ENCODE measurements at places on chromosomes 7 and 10.
A peak's percentile ranks its signal among the peaks of the same experiment; 100 is the strongest.

DNA sequence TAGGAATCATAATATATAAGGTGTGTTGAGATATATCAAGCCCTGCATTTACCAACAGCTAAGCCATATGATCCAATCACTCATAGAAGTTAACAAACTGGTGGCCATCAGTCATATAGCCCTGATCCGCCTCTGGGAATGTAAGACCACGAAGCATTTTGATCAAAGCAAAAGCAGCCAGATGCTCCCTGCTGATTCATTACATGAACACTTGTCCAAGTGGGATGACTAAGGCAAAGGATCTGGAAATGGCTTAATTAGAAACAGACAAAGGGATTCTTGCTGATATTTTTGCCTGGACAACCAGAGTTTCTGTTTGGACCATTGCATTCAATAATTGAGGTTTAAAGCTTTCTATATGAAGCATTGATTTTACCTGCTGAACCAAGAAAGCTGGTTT is 535.5 kb downstream of the GPAM start:
- no peak for DNase-seq

DNA sequence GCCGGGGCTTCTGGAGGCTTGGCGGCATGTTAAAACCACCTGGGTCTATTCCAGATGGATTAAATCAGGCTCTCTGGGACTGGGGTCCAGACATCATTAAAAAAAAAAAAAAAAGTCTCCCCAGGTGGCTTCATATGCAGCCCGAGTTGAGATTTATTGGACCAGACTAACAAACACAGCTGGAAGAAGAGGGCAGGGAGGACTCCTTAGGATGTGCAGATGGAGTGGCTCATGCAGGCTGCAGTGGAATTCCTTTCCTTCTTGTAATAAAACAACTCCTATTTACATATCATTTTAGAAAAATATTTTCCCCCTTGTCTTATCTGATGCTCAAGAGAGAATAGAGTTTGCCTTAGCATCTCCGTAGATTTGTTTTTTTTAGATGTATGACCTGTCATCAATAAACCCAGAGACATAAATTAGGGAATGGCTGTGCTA is 238.1 kb downstream of the CAMK1D start:
- no peak for DNase-seq

DNA sequence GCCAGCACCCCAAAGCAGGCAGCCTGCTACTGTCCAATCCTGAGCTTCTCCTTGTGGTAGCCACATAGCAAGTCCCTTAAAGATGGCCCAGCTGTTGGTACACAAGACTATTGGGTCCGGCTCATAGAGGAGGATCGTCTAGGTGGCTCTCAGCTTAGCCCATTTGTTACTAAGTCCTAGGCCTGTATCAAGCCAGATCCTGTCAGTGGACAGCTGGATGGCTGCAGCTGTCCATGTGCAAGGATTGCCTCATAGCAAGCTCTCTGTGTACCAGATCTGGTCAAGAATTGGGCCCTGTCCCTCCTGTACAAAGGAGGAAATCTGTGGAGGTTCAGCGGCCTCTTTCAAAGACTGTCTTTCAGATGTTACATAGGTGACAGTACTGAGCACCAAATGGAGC is 12.2 kb upstream of the TMEM168 start:
- DNase-seq: no peak

DNA sequence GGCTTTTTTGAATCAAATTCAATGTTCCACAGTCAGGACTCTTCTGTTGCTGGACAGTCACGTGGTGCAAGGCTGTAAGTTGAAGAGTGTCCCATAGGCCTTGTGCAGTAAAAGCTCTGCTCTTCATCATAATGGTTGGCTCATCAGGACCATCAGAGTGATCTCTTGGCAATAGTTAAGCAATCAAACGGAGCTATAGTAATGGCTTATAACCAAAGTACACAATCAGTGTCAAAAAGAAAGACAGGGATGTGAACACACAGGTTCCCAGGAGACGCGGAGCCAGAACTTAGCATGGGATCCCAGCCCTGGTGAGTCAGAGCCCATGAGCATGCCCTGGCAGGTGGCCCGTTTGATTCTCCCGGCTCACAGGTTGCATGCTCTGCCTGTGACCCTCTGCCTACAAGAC is 10.8 kb upstream of the GPNMB start:
- DNase-seq: no peak

DNA sequence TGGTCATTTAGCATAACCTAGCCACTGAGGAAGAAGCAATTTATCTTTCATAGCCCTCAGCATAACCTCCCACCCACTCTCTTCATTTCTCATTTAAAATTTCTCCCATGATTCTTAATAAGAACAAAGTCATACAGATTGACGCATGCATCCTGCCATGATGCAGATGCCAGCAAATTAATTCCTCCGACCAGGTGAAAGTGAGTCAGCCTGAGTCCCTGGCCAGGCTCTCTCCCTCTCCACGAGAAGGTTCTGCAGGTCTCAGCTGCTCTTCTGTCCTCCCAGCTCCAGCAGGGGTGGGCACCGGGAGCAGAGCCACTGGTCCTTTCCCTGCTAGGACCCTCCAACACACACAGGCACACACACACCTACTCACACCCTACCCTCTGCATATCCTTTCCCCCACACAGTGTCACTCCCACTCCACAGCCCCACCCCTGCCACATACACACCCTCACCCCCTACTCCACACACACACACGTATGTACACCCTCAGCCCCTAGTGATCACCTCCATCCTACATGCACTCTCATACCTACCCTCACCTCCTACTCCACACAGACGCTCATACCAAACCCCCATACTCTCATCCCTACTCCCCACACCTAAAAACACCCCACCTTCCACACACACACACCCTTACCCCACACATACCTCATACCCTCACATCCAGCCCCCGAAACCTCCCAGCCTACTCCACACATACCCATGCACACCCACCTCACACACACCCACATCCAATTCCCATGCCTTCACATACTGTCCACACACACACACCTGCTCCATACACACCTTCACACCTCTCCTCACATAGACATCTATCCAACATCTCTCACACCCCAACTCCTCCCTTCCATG is 78.0 kb downstream of the FAM13C start:
- no peak for DNase-seq

DNA sequence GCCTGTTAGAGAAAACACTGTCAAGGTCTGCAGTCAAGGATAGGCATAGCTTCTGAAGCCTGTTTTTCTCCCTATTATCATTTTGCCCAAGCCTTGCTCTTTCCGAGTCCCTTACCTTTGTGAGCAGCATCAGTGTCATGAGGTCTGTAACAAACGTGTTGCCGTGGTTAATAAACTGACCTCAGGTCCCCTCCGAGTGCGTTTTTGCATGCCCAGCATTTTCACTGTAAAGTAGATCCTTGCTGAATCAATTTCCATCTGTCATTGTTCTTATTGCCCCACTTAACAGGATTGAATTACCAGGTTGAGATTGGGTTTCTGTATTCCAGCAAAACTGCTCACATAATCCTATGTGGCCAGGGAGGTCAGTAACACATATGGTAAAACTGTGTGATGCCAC is 110.3 kb downstream of the ZNF248 start:
- DNase-seq: no peak

DNA sequence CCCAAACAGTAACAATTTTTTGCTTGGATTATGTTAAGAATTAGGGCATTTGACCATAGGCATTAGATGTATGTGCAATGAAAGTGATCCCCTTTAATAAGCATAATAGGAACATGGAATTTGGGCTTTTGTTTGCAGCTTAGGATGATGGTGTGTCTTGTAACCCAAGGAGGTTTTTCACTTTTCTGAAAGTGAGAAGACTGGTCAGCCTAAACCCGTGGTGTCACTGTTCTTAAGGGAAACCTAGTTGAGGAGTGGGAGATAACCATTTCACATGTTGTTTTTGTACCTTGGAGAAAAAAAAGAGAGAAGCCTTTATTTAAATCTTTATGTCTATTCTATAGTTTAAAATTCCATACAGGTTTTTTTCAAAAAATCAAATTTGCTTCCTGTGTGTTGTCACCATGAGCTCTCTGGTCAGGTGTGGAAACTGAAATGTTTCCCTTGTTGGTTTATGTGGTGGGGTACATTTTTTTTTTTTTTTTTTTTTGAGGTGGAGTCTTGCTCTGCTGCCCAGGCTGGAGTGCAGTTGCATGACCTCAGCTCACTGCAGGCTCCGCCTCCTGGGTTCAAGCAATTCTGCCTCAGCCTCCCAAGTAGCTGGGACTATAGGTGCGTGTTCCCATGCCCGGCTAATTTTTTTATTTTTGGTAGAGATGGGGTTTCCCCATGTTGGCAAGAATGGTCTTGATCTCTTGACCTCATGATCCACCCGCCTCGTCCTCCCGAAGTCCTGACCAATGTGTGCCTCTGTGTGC is 7.7 kb downstream of the CCM2 start:
- DNase-seq: no peak

GRCh38 chr7:50376056-50376820 is 71.7 kb downstream of the IKZF1 start:
- no peak for DNase-seq

- no peak for DNase-seq
Observed at GRCh38 chr7:24419077-24419476, 135.1 kb downstream of the NPY start.

DNA sequence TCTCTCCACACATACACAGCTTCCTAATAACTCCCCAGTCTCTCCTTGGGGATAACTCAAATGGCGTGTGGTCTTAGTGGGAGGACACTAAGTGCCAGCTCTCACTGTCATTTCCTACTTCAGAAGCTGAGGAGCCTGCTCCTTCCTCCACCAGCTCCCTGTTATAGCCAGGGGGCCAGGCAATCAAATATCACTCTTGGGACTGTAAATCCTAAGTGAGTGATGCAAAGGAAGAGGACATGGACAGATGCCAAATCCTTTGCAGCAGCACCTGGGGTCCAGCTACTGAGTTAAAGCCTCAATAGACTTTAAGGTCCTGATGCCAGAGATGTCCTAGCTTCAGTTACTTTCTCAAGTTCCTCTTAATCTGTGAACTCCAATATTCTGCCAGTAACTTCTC is 34.1 kb downstream of the SEM1 start:
- DNase-seq: no peak

DNA sequence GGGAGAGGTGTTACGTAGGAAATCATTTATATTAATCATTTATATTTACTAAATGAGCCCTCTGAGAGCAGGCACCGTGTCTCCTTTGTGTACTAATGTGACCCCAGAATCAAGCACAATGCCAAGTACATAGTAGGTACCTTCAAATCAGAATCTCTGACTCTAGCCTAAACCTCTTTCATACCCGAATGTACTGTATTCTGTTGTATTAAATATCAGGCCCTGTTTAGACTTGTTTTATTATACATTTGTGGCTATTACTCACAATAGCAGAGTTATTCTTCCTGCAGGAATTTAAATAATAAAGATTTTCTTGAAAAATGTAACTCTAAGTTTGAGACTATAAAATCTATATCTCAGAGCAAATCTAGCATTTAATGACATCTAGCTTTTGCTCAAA is 297.3 kb downstream of the EXOC4 start:
- no peak for DNase-seq

GRCh38 chr10:110081911-110082310 is 74.1 kb downstream of the ADD3 start:
- DNase-seq: peak; percentile 36

Data from CD4-positive, alpha-beta T cell treated with Interleukin-15 for 4 hours (primary cell).